Renal pelvis (tissue), 12 donors: ENCODE measurements at places on chromosomes 6 and 20. TPM values are rescaled to one million over a fixed set of nuclear protein-coding genes. Genes with fewer than 3 reads are reported as not detected.

CRISP3 gene
- polyA plus RNA-seq = 0.26 TPM

FAM50B gene
- polyA plus RNA-seq = 14.0 TPM

B3GAT2 gene
- 1.0 TPM for polyA plus RNA-seq

PSORS1C1 gene
- polyA plus RNA-seq = not detected

CLIC5 gene
- 191 TPM for polyA plus RNA-seq

DEFB128 gene
- not detected for polyA plus RNA-seq

OR2J1 gene
- not detected for polyA plus RNA-seq

IL17F gene
- polyA plus RNA-seq = 0.36 TPM

QRSL1 gene
- polyA plus RNA-seq = 24.2 TPM

ADGB gene
- polyA plus RNA-seq = 0.95 TPM

FBXO30 gene
- 10.8 TPM for polyA plus RNA-seq

CDH4 gene
- polyA plus RNA-seq = 8.4 TPM

FILIP1 gene
- 2.0 TPM for polyA plus RNA-seq

UST gene
- polyA plus RNA-seq = 10.9 TPM

DCDC2 gene
- polyA plus RNA-seq = 138 TPM

CABLES2 gene
- polyA plus RNA-seq = 10.1 TPM

ANGPT4 gene
- polyA plus RNA-seq = 0.46 TPM

BCAS4 gene
- polyA plus RNA-seq = 4.7 TPM

FRS3 gene
- 6.0 TPM for polyA plus RNA-seq

RGS17 gene
- 1.9 TPM for polyA plus RNA-seq

BFSP1 gene
- 4.1 TPM for polyA plus RNA-seq

DZANK1 gene
- polyA plus RNA-seq = 10.9 TPM

PCSK2 gene
- polyA plus RNA-seq = 0.62 TPM

VSTM2L gene
- 1.5 TPM for polyA plus RNA-seq

CUTA gene
- 264 TPM for polyA plus RNA-seq

ZC3H12D gene
- polyA plus RNA-seq = 0.65 TPM

PSMB9 gene
- 5.5 TPM for polyA plus RNA-seq

GPLD1 gene
- 4.7 TPM for polyA plus RNA-seq

PHF1 gene
- 74.8 TPM for polyA plus RNA-seq

BPHL gene
- 74.9 TPM for polyA plus RNA-seq

PPP1R14C gene
- polyA plus RNA-seq = 22.9 TPM

CNKSR3 gene
- 58.3 TPM for polyA plus RNA-seq

TUBB2A gene
- polyA plus RNA-seq = 54.5 TPM

C6orf141 gene
- 1.0 TPM for polyA plus RNA-seq

RBL1 gene
- polyA plus RNA-seq = 8.8 TPM

C20orf141 gene
- not detected for polyA plus RNA-seq

C6orf118 gene
- polyA plus RNA-seq = 3.8 TPM

IMPG1 gene
- 1.7 TPM for polyA plus RNA-seq

CHD6 gene
- polyA plus RNA-seq = 60.4 TPM

ARMH2 gene
- polyA plus RNA-seq = not detected

F13A1 gene
- polyA plus RNA-seq = 15.6 TPM

SLC24A3 gene
- polyA plus RNA-seq = 3.0 TPM

CLPSL2 gene
- polyA plus RNA-seq = not detected

PNPLA1 gene
- polyA plus RNA-seq = 2.5 TPM

WFDC10B gene
- polyA plus RNA-seq = not detected

SPATA25 gene
- 9.4 TPM for polyA plus RNA-seq

PPP1R16B gene
- polyA plus RNA-seq = 8.3 TPM

PRKN gene
- 9.9 TPM for polyA plus RNA-seq

AK9 gene
- polyA plus RNA-seq = 12.3 TPM

IP6K3 gene
- polyA plus RNA-seq = 0.83 TPM

FLRT3 gene
- 197 TPM for polyA plus RNA-seq

SMLR1 gene
- polyA plus RNA-seq = 3.3 TPM

OPRM1 gene
- 0.12 TPM for polyA plus RNA-seq

GNMT gene
- polyA plus RNA-seq = 0.57 TPM

LAMA4 gene
- 77.4 TPM for polyA plus RNA-seq

XKR7 gene
- polyA plus RNA-seq = 0.43 TPM

MCCD1 gene
- 19.5 TPM for polyA plus RNA-seq
